Panc1 (cell line): ENCODE measurements at places on chromosomes 5 and 9. TPM values are rescaled to one million over a fixed set of nuclear protein-coding genes. Genes with fewer than 3 reads are reported as not detected.
A peak's percentile ranks its signal among the peaks of the same experiment; 100 is the strongest.

The GRIN3A gene
- total RNA-seq, result 0.03 TPM

The HSPB3 gene
- total RNA-seq, result not detected

The C1QTNF3 gene
- 2.1 TPM for total RNA-seq

The PCDHB16 gene
- 1.8 TPM for total RNA-seq

The LRRC19 gene
- not detected for total RNA-seq

The PCDHB9 gene
- total RNA-seq, result 1.8 TPM

The CETN3 gene
- total RNA-seq, result 30.6 TPM

The TRIP13 gene
- total RNA-seq, result 45.9 TPM

DNA sequence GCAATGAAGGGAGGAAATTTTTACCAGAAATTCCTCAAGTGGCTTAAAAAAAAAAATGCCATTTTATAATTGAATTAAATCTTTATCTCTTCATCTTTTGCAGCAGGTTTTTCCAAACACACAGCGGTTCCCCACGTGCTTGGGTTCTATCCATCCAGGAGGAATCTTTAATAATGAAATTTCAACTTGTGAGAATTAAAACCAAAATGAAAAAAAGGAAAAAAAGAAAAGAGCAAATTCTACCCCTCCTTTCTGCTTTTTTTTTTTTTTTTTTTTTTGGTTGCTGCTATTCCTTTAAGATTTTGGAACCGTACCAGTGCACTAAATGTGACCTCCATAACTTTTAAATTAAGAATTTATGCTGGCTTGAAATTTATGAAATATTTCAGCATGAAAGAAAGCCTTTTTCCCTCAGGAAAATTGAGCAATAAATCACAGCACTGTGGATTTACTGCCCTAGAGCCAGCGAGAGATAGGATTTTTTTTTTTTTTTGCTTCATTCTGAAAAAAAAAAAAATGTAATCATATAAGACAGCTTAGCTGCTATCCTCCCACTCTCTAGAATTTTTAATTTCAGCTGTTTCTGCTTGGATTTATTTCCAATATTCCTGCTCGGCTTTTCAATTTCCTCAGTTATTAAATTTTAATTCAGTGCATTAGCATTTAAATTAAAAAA is 88.5 kb downstream of the ZNF618 start:
- no peak for DNase-seq

DNA sequence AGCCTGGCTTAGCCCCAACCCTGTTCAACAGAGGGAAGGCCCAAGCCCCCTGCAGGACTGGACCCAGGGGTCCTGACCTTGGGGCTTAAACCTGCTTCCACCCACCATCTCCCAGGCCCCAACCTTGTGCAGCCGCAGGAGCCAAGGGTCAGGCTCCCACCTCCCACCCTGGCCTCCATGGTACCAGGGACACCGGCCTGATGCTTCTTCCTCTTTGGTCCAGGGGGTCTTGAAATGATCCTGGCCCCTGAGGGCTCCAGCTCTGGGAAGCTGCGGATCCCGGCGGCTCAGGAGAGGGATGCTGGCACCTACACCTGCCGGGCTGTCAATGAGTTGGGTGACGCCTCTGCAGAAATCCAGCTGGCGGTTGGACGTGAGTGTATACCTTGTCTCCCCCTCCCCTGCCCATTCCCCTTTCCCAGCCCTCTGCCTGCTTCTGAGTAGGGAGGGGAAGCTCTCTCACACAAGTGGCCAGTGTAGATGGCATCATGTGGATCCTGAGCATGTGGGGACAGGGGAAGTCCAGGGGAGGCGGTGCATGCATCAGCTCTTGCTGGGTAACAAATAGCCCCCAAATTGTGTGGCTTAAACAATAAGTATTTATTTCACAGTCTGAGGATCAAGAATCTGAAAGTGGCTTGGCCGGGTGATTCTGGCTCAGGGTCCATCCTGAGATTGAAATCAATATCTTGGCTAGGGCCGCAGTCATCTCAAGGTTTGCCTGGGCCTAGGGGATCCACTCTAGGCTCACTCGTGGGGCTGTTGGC is 44.3 kb downstream of the HMCN2 start:
- no peak for DNase-seq

GRCh38 chr5:150068071-150068470 is 18.3 kb downstream of the CSF1R start:
- DNase-seq, result no peak

DNA sequence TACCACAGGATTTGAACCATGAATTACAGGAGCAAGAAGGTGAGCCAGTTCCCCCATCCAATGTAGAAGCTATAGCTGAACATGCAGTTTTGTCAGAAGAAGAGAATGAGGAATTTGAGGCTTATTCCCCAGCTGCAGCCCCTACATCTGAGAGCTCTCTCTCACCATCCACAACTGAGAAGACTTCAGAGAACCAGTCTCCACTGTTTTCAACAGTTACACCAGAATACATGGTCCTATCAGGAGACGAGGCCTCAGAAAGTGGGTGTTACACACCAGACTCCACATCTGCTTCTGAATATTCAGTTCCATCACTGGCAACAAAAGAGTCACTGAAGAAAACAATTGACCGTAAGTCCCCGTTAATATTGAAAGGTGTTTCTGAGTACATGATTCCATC is 40.9 kb downstream of the CMYA5 start:
- DNase-seq, result no peak

DNA sequence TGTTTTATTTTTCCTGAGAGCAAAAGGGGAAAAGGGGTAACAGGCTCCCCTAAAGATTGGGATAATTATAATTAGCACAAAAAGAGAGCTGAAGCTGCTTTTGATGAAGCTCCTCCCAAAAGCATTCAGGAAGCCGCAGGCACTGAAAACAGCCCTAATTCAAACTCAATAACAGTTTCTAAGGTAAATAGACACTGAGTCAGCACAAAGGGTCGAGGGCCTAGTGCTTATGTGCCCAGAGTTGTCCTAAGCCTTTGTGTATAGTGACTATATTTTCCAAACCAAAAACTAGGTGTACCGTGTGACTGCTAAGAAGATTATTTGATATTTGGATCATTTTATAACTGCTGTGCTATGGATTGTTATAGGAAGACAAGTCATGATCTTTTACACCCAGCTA is 67.7 kb downstream of the HMHB1 start:
- DNase-seq, result no peak

GRCh38 chr9:78778861-78779374 is 482.0 kb downstream of the PSAT1 start:
- no peak for DNase-seq

DNA sequence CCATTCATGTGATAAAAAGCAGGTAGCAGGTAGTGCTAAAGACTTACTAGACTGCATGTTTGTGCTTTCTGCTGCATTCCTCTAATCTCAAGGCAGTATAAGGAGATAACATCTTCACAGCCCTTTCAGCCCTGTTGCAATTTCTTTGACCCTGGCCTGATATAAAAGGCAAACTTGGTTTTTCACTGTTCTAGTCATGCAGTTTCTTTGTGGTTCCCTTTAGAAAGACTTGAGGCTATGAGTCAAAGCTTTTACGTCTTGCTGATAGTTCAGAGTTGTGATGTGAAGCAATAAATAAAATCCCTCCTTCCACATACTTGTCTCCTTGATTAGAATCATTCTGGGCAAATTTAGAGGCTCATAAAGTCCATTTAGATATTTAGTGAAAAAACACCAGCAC is 88.6 kb upstream of the CDKN2B start:
- no peak for DNase-seq

DNA sequence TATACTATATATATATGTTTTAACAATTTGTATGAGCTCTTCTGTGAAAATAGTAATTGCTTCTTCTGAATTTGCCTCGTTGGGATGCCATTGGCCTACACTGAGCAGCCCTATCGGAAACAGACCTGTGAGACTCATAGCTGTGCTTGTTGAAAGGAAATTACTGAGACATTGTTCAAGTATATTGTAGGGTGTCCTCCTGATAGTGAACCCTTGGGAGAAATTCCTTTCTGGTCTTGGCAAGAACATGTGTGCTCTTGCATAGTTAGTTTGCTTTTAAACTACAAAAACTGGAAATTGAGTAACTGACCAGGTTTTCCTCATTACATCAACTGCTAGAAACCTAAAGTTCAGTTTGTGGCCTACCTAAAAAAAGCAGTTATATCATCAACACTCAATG is 160.9 kb downstream of the LURAP1L start:
- DNase-seq, result no peak

DNA sequence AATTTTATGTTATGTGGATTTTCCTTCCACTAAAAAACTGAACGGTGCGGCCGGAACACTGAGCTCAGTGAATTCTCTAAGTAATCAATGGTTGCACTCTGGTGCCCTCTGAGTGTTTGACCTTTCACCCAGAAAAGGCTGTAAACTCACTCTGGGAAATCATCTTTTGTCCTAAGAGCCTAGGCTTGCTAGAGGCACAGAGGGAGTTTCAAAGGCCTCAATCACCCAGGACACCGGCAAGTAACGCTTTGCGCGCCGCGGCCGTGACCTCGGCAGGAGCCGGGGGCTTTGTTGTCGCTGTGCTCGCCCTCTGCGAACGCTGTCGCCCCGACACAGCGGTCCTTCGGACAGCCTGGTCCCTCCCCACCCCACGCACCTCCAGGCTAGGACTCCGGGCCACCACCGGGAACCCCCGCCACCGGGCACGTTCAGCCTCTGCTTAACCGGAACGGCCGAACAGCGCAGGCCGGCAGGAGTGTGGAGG is 703 bp downstream of the ISCA1 start:
- DNase-seq, result no peak

DNA sequence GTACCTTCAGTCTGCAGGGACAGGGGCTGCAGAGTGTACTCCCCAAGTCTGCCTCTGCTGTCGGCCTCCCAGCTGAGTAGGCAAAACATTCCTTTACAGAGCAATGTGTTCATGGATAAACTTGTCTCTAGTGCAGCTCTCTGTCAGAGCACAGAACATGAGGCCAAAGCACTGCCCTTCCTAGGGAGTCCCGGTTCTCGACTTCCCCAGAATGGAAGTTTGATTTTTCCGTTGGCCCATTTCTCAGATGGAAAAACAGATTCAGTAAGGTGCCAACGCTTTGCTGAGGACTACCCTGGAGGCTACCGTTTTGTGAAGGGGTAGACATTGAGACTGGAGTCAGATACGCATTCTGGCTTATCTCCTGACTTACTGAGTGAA is 422 bp upstream of the TRIM32 start:
- peak; percentile 17 for DNase-seq

DNA sequence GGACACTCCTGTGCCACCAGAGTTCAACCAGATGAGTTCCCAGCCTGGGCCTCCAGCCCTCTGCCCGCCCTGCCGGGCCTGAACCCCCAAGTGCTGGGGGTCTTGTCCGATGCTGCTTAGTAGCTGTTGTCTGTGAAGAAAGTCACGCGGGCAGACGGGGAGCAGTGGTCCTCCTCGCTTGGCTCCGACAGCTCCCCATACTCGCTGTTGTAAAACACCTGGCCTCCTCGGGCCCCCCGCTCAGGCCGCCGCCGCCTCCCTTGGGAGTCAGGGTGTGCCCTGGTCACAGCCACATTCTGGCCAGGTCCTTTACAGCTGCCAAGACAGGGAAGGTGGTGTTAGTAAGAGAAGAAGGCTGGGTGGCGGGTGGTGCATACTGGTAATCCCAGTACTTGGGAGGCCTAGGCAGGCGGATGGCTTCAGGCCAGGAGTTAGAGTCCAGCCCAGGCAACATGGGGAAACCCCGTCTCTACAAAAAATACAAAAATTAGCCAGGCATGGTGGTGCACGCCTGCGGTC is 11.8 kb upstream of the SCGB3A1 start:
- no peak for DNase-seq

- no peak for DNase-seq
Measured at GRCh38 chr5:131254741-131255140, 9.1 kb upstream of the CDC42SE2 start.

DNA sequence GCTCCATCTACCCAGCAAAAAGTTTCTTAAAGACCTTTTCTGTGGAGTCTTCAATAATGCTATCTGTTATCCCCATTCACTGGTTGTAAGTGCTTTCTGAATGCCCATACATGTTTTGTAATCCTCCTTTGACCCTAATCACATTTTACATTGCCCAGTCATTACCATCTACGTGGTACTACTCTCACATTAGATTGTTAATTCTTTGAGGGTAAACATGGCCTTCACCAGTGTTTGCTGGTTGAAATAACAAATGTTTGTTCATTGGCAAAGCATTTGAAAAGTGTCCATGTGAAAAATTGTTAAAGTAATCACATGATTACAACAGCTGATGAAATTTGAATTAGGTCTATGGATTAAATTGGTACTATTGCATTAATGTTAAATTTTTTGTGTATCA is 31.8 kb downstream of the MEGF10 start:
- no peak for DNase-seq

DNA sequence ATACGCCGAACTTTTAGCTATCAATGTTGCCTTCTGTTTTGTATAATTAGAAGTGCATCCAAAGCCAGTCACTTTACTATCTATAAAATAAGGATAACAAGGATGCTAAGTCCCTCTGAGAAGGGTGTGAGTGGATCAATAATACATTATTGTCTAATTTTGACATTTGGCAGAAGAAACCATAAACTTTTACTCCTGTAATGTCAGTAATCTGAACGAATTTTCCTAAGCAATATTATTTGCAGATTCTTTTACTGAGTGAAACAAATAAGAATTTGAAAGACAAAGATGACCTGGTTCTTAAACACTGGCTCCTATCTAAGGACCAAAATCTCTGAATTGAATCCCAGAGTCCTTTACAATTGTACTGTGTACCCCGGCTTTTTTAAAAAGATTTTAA is 126.6 kb upstream of the TMEM161B start:
- DNase-seq, result no peak

DNA sequence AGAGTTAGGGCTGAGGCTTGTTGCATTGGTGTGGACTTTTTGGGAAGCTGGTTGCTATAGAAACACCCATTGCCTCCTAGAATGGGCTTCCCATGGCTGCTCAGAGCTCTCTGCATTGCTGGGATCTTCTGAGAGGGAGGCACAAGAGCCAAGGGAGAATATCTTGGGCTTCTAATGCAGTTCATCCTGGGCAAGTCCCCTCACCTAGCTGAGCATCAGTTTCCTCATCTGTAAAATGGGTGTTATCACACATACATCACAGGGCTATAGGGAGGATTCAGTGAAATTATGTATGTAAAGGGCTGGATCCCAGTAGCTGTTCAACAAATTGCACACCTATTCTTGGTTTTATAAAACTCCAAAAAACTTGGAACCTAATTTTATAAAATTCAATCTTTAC is 106.1 kb upstream of the ALDH1B1 start:
- DNase-seq, result no peak

DNA sequence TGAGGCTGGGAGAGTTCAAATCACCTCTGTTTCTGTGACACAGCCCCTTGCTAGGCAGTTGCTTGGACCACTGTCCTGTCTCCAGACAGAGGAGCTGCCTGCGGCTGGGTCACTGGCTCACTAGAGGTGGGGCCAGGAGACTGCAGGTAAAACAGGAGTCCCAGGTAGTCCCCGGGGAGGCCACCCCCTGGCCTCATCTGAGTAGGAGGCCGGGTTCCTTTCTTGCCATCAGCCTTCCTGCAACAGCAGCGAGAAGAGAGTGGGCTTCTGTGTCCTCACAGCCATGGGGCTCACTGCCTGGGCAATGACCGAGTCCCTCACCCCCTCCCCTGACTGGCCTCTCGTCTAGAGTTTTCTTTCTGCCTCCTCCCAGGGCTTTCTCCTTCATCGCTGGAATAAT is 197.5 kb downstream of the CDK5RAP2 start:
- DNase-seq, result no peak

GRCh38 chr9:89313842-89314241 is 2.8 kb downstream of the CKS2 start:
- DNase-seq, result no peak
